Activated CD8-positive, alpha-beta T cell treated with anti-CD3 and anti-CD28 coated beads, Interleukin-2, amount 10 ng/mL, durations not matched to agents 7 days and 5 days (primary cell): ENCODE measurements at places on chromosomes 1 and 21.

GRCh38 chr1:117147856-117148588 lies 26.5 kb upstream of the TRIM45 start:
- no peak for DNase-seq

GRCh38 chr1:156498432-156499193 lies 2.0 kb downstream of the MEF2D start:
- DNase-seq, result no peak

DNA sequence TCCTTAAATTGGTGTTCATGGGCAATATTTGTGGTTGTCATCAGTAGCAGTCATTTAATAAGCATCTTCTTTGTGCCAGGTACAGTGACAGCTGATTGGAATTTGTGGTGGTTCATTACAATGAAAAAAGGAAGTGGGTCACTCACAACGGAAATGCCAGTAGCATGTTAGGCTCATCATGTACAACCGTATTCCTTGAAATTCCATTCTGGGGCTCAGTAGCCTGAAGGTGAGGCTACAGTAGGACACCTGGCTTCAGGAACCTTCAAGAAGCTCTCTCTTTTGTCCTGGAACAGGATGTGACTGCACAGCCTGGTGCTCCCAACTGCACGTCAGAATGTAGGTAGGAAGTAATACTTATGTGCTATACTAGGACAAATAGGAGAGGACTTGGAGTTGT lies 93.9 kb downstream of the ST3GAL3 start:
- DNase-seq, result no peak

DNA sequence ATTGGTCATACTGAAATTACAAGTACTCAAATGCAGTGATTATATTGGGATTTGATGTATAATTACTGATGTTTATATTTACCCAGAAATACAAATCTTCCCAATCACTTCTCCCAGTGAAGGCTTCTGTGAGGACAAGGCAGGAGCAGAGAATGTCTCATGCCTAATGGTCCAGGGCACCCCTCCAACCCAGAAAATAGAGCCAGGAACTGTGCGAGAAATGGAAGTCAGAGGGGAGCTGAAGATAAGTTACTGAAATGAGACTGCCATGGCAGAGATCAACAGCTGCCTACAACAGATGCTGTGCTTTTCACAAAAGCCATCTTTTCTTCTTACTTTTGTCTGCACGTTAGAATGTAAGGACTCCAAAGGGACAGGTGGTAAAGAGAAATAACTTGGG lies 171.2 kb downstream of the TTLL7 start:
- DNase-seq, result no peak

GRCh38 chr1:226401355-226402303 lies 6.3 kb downstream of the PARP1 start:
- DNase-seq, result no peak

- DNase-seq, result no peak
These were observed 8.4 kb upstream of the SMYD3 start for GRCh38 chr1:246515390-246516005.

DNA sequence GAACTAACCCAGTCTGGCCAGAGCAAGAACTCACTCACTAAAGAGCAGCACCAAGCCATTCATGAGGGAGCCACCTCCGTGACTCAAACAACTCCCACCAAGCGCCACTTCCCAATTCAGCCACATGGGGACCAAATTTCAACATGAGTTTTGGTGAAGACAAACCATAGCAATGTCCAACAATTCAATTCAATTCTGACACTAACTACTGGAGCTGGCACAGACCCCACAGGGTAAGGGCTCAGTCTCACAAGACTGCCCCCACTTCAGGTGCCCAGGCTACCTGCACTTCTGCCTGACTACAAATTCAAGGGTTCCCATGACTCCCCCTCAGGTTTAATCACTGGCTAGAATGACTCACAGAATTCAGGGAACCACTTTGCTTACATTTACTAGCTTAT lies 48.8 kb upstream of the RAP1A start:
- DNase-seq, result peak; percentile 50

DNA sequence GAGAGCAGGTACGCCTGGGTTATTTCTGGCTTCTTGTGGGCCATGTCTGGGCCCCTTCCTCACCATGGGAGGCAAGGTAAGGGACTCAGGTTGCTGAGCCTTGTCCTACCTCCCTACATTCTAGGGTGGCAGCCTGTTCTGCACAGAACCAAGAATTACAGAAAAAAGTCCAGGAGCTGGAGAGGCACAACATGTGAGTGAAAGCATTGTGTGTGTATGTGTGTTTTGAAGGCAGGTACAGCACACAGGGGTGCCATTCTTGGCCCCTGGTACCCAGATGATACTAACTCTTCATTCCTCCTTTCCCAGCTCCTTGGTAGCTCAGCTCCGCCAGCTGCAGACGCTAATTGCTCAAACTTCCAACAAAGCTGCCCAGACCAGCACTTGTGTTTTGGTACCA lies 4.4 kb downstream of the JTB start:
- no peak for DNase-seq

GRCh38 chr1:167515461-167515860 lies 2.9 kb downstream of the CD247 start:
- no peak for DNase-seq

GRCh38 chr1:34277150-34277549 lies 100.4 kb downstream of the C1orf94 start:
- DNase-seq, result no peak

GRCh38 chr1:156489166-156489934 lies 11.2 kb downstream of the MEF2D start:
- DNase-seq, result peak; percentile 55

DNA sequence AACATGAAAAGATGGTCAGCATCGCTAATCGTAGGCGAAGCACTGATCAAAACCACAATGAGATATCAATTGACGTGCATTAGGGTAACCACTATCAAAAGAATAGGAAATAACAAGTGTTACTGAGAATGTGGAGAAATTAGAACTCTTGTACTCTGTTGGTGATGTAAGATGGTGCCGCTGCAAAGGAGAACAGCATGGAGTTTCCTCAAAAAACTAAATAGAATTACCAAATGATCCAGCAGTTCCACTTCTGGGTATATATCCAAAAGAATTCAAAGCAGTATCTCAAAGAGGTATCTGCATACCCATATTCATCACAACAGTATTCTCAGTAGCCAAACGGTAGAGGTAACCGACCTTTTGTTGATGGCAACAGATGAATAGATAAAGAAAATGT lies 8.3 kb upstream of the CD101 start:
- no peak for DNase-seq

GRCh38 chr1:9009438-9010370 lies 16.5 kb downstream of the SLC2A7 start:
- peak; percentile 54 for DNase-seq

GRCh38 chr1:3664700-3665375 lies 12.5 kb downstream of the TP73 start:
- no peak for DNase-seq

GRCh38 chr1:211822677-211823407 lies 7.7 kb downstream of the LPGAT1 start:
- DNase-seq, result no peak

GRCh38 chr1:46812996-46813857 lies 14.4 kb downstream of the CYP4B1 start:
- no peak for DNase-seq

GRCh38 chr1:40265298-40265697 lies 7.3 kb downstream of the ZMPSTE24 start:
- no peak for DNase-seq
